CD4-positive, alpha-beta T cell treated with Interleukin-17A for 4 hours (primary cell): ENCODE measurements at places on chromosomes 16 and 17.
A peak's percentile ranks its signal among the peaks of the same experiment; 100 is the strongest.

- no peak for DNase-seq
Observed at GRCh38 chr16:73125850-73126524, 78.1 kb upstream of the ZFHX3 start.

DNA sequence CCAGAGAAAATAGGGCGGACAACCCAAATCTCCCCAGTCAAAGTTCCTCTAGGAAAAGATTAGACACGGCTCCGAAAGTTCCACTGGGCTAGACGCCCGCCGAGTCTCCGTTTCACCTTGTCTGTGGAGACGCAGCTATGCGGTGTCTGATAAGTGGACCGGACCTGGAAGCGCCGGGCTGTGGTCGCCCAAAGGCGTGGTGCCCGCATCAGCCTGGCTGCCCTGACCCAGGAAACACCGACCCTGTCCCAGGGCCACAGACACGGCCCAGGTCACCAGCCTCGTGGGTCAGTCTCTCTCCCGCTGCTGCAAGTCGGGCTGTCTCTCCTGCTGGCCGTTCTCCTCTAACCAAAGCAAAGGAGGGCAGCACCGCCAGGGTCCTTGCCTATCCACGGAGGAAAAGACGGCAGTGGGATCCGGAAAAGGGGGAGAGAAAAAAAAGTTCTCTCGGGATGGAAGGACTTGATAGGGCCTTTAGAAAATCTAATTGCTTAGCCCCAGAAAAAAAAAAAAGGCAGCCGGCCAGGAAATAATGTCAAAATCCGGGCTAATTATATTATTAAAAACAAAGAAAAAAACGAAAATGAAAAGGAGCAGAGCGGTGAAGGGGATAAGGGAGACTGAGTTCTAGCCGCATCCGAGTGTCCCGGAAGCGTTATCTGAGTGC lies 13.9 kb upstream of the FOXF1 start:
- DNase-seq: no peak

DNA sequence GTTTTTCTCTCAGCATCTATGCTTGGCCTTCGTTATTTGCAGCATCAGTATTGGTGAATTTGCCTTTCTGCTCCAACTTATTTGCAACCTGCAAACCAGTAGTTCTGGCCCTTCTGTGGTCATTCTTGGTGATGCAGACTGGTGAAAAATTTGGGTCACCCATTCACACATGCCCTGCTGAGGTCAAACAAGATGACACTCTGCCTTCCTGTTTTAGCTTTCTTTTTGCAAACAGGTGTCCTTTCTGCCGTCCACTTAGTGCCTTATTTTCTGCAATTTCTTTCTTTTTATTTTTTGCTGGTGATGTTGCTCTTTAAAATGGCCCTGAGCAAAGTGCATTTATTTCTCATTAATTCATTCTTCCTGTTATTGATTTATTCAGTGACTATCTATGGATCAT lies 31.3 kb downstream of the PLCG2 start:
- DNase-seq: no peak

- DNase-seq: no peak
Observed at GRCh38 chr16:74749291-74750055, 25.1 kb downstream of the FA2H start.

GRCh38 chr17:73430848-73431247 lies 119.0 kb upstream of the CDC42EP4 start:
- peak; percentile 18 for DNase-seq

- peak; percentile 60 for DNase-seq
Observed at GRCh38 chr17:82230609-82231311, 1.9 kb downstream of the SLC16A3 start.

DNA sequence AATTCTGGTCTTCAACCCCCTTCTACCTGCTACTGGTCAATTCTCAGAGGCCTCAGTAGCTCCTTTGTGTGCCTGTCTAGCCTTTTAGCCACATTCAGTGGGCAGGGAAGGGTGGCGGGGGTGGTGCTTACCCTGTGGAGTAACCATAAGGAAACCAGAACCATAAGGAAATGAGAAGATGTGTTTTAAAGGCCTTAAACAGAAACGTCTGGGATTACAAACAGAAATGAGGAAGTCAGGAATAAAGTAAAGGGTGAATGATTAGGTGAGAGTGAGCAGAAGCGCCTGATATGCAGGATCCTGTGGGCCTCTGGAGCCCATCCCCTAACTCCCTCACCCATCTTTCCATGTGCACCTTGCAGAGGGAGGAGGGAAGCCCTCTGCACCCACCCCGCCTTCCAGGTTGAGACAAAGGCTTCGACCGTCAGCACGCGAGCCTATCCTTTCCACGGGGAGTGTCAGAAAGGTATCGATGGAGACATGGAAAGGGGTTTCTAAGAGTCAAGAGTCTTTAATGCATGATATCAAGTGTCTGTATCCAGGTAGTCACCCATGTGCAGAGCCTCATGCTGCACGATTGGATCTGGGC lies 20.4 kb downstream of the KIAA0513 start:
- DNase-seq: no peak

DNA sequence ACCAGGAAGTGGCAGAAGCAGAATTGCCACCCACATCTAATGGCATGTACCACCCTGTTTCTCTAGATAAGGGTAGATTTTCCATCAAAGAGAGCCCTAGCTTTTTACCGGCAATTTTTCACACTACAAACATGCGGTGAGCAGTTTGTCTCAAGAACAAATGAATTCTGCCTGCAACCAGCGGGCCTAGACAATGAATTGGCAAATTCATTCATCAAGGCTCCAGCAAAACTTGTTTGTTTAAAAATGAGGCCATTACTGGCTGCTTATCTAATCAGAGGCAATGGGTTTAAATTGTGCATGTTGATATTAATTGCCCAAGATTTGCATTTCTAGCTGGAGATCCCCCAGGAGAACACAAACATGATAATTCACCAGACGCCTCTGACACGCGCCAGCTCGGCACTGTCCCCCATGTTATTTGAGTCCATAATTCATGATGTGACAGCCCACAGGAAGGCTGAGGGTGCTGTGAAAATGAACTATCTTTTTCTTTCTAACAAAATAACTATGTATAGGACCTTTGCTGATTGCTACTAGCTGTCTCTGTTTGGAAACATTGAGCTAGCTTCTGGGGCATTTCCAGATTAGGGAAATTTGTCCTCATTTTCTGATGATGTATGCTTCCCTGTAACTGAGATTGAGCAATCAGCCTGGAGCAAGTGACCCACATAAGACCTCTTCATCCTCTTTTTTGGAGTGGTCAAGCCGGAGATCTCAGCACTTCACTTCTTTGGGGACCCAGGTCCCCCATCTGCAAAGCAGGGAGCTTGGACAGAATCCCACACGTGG lies 80.8 kb downstream of the CNGB1 start:
- DNase-seq: no peak

- DNase-seq: no peak
Observed at GRCh38 chr16:49585143-49585832, 211.7 kb downstream of the C16orf78 start.

DNA sequence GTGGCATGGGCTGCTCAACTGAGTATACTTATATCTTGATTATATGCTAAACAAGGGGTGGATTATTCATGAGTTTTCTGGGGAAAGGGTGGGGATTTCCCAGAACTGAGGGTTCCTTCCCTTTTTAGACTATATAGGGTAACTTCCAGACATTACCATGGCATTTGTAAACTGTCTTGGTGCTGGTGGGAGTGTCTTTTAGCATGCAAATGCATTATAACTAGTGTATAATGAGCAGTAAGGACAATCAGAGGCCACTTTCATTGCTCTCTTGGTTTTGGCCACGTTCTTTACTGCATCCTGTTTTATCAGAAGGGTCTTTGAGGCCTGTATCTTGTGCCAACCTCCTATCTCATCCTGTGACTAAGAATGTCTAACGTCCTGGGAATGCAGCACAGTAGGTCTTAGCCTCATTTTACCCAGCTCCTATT lies 12.0 kb downstream of the PRR11 start:
- no peak for DNase-seq

GRCh38 chr16:85715169-85716021 lies 26.6 kb upstream of the GINS2 start:
- DNase-seq: no peak

GRCh38 chr17:19370493-19370960 lies 7.8 kb upstream of the MAPK7 start:
- no peak for DNase-seq

DNA sequence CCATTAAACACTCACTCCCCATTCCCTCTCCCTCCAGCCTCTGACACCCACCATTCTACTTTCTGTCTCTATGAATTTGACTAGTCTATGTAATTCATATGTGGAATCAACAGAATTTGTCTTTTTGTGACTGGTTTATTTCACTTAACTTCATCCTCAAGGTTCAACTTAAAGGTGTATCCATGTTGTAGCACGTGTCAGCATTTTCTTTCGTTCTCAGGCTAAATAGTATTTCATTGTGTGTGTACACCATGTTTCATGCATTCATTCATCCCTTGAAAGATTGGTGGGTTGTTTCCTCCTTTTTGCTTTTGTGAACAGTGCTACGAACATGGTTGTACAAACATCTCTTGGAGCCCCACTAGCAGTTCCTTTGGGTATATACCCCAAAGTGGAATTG lies 36.0 kb downstream of the ATP2C2 start:
- DNase-seq: no peak

- DNase-seq: no peak
Observed at GRCh38 chr17:27268394-27269085, 25.4 kb upstream of the WSB1 start.

DNA sequence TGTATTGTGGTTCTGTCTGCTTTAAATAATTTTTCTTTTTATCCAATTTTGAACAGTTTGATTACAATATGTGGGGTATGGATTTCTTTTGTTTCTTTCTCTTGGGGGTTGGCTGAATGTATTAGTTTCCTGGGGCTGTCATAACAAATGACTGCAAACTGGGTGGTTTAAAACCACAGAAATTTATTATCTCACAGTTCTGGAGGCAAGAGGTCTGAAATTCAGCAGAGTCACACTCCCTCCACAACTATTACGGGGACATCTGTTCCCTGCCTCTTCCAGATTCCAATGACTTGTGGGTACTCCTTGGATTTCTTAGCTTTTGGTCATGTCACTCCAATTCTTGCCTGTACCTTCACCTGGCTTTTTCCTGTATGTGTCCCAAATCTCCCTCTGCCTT lies 23.7 kb downstream of the COX11 start:
- DNase-seq: no peak
